ENCODE measurements at places on chromosomes 1 and 21.

GRCh38 chr21:37622755-37623154, 256.2 kb downstream of the DYRK1A start:
- no peak for DNase-seq

GRCh38 chr1:210857705-210858104, 276.2 kb downstream of the KCNH1 start:
- DNase-seq, result no peak

GRCh38 chr1:200128944-200129879, 101.7 kb downstream of the NR5A2 start:
- no peak for DNase-seq

DNA sequence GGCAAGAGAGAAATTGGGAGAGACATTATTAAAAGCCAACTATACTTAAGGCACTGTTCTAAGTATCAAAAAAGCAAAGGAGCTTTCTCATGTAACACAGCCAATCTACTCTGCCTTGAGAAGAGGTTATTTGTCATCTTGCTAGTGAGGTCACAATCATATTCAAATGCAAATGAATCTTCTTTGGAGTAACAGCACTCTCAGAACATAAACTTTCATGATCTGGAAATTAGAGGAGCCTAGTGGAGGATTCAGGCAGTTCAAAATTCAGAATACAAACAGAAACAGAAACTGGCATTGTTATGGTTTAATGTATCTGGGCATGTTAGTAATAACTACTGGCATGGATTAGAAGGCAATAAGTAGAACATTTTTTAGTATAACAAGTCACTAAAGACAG, 57.4 kb downstream of the ARID4B start:
- peak; percentile 31 for DNase-seq

- DNase-seq, result no peak
Measured at GRCh38 chr1:244041466-244042120, 9.5 kb upstream of the ZBTB18 start.

DNA sequence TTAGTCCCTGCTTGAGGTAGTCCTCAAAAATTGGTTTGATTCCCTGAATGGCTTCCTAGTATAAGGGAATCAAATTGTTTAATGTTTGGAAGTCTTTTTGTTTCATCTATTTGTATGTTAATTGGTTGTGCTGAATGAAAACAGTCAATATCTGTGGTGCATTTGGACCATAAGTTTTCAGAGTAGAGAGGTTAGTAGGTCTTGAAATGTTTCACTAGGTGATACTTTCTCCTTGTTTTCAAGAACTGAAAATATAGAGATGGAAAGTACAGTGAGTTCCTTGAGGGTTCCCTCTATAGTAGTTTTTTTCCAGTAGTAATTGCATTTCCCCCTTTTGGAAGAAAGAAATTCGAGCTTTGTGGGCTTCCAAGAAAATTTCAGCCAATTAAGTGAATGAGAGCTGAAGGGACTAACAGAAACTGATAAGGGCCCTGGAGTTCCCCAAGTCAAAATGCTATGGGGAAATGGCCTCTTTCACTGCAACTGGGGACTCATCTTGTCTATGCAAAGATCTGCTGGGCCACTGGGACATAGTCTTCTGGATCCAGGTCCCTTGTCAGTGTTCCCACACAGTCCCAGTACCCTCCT, 18.6 kb upstream of the CEP350 start:
- no peak for DNase-seq

DNA sequence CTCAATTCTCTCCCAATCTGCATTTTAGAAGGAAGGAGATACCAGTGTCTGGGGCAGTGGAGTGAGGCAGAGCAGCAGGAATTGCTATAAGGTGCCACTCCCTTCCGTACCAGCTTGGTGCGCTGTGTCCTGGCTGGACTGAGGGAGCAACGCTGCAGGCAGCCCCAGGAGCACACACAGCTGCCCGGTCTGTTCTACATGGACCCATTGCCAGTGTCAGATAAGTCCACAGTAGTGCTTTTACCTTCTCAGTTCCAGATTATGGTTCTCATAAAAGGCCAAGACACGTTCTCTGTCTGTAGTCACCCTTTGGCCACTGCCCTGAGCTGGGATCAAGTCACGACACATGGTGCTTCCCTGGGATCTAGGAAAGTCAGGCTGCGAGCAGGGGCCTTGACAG, 44.1 kb upstream of the BARHL2 start:
- no peak for DNase-seq
